ENCODE measurements at places on chromosomes 2 and 18.
A peak's percentile ranks its signal among the peaks of the same experiment; 100 is the strongest.

DNA sequence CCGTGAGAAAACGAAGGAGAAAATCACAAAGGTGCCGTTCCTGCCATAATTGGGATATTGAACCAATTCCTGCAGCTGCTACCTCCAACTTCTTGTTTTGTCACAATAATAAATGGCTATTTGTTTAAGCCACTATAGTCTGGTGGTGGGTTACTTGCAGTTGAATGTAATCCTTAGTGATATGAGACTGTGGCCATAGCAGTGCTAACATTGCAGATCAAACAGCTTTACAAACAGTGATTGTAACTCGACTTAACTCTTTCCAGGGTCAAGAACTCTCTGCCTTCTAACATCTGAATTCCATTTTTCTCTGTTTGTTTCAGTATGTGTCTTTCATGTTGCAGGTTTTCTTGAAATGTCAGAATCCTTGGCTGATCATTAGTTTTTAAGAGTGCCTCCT lies 24.7 kb upstream of the HNRNPLL start:
- no peak for DNase-seq

DNA sequence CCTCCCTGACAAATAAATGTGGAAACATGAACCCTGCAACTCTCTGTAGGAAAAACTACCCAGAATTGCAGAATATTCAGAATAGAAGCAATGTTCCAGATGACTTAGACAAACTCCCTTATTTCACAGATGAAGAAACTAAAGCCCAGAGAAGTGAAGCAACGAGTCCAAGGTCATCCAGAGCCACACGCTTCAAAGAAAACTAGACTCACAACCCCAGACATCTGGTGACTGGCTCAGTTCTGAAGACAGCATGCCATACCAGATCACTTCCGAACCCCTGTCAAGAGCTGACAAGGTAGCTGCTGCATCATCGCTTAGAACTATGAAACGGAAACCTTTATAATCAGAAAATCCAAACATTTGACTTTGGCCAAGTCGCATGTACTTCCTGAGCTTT lies 101.3 kb downstream of the PID1 start:
- no peak for DNase-seq

- no peak for DNase-seq
Observed at GRCh38 chr2:155980941-155981560, 351.5 kb downstream of the NR4A2 start.

- no peak for DNase-seq
Observed at GRCh38 chr18:36724591-36725001, 104.2 kb downstream of the TPGS2 start.

DNA sequence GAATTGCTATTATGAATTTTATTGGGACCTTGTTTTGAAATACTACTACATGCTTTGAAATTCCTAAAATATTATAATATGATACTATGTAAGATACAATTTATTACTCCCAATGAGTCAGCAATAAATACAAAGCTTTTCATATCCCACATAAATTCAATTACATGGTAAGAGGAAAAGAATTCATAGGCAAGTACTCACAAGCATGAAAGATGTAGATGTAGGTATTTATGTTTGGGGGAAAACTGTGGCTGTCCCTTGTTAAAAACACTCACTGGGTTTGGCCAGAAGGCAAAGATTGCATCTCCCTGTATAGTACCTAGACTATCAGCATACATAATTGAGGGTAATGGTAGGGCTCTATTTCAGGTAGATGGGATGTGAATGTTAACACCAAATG lies 90.4 kb downstream of the MBD2 start:
- DNase-seq, result no peak

DNA sequence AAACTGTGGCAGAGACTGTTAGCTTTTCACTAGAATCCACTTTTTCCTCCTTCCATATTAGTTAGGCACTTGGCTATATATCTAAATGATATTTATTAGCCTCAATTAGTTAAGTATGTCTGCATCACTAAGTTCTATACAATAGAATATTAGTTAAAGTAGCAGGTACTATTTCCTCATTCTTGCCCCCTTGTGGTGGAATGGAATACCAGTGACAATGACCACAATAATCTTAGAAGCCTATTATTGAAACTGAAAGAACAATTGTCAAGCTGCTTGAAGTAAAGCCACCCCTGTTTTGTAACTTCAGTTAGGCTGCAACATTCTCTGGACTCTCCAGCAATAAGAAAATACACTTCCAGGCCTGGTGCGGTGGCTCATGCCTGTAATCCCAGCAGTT lies 476.3 kb upstream of the VWC2L start:
- peak; percentile 35 for DNase-seq

GRCh38 chr2:101698014-101698843 lies 722 bp downstream of the MAP4K4 start:
- peak; percentile 47 for DNase-seq

GRCh38 chr2:9805435-9806297 lies 37.6 kb upstream of the TAF1B start:
- no peak for DNase-seq
